ENCODE measurements at places on chromosomes 6 and 20.

DNA sequence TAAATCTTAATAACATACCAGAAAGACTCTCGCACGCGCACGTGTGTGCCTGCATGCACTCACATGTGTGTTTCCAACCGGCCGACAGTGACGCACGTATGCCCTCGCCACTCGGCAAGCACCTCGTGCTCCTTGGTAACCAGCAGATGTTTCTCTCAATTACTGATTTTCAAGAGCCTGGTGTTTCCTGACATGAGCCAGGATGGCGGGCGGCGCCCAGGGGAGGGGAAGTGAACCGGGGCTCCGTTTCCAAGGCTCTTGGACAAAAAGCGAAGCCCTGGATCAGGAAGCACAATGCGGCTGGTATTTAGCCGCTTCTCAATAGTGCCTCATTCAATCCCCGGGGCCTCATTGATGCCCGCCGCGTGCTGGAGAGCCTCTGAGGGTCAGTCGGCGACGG, 37.7 kb downstream of the PMEPA1 start:
- DNase-seq: no peak

GRCh38 chr6:157811476-157812173, 11.4 kb upstream of the SNX9 start:
- no peak for DNase-seq

GRCh38 chr20:4342609-4343008, 327.3 kb upstream of the RNF24 start:
- DNase-seq: no peak

GRCh38 chr20:3328501-3328900, 79.0 kb downstream of the DNAAF9 start:
- no peak for DNase-seq

GRCh38 chr6:137581019-137581707, 87.0 kb upstream of the OLIG3 start:
- DNase-seq: no peak

- DNase-seq: no peak
Observed at GRCh38 chr6:90035047-90035723, 140.9 kb downstream of the GJA10 start.

DNA sequence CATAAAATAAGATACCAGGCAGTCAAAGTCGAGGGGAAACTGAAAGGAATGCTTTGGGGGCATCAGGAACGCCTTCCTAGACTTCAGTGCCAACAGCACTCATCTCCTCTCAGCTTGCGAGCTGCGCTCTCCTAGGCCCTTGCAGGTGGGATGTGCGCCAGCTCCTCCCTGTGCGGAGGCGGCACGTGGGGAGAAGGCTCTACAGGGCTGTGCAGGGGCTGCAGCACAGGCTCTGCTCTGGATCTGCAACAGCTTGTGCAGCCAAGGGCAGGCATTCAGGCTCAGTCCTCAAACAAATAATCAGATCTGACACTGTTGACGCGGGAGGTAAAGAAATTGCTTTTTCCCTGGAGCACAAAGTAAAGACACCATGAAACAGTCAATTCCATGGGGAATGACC, 144.8 kb downstream of the TTLL2 start:
- DNase-seq: no peak

- DNase-seq: no peak
Observed at GRCh38 chr20:62575976-62576722, 66.2 kb upstream of the SLCO4A1 start.

- DNase-seq: no peak
Observed at GRCh38 chr6:133756078-133756695, 132.7 kb upstream of the TCF21 start.

- DNase-seq: no peak
Observed at GRCh38 chr6:98634569-98634968, 199.8 kb upstream of the POU3F2 start.

DNA sequence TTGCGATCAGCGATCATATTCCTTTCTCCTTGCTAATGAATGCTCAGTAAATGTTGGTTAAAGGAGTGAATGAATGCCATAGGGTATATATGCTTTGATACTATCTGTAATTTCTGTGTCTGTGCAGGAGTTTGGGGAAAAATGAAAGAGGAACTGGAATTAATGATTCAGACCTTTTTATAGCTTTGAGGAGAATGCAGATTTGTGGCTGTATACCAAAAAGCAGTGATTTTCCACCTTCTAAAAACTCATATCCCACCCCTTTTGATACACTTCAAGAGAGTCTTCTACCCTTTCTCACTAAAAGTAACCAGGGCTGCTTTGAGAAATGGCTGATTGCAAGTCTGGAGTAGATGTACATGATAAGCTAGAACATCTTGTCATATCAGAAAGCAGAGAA, 26.6 kb upstream of the SUMO4 start:
- DNase-seq: no peak

DNA sequence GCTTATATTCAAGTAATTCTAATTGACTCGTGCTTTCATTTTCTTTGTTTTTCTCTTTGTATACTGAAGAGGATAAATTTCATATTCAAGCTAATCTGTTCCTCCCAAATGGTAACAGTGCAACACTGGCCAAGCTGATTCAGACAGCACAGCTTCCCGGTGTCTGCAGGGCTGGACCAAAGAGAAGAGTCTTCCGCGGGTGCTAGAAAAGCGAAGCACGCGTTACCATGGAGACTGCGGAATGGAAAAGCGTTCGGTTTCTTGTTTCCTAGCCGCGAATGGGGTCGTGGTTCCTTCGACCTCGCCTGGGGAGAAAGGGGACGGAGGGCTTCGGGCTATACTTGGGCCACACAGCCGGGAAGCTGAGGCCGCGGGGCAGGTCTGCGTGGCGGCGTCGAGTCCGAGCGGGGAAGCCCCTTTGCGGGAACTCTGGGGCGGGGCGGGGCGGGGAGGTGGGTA, 6.2 kb upstream of the ZNF311 start:
- DNase-seq: peak; percentile 62

DNA sequence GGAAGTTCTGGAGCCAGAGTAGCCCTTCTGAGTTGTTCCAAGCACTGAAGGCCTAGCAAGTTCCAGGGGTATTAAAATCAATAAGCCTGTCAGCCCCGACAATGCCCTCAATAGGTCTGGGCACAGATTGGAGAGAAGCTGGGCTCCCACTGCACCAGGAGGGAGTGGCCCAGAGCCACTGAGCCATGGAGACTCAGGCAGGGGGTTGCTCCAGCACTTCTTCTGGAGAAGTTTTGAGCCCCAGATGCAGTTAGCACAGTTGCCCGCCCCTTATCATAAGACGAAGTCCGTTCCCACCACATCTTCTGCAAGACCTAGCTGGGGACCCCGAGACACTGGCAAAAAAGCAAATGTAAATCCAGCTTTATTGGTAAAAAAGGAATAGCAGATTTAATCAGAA, 13.0 kb downstream of the DEFB132 start:
- no peak for DNase-seq

DNA sequence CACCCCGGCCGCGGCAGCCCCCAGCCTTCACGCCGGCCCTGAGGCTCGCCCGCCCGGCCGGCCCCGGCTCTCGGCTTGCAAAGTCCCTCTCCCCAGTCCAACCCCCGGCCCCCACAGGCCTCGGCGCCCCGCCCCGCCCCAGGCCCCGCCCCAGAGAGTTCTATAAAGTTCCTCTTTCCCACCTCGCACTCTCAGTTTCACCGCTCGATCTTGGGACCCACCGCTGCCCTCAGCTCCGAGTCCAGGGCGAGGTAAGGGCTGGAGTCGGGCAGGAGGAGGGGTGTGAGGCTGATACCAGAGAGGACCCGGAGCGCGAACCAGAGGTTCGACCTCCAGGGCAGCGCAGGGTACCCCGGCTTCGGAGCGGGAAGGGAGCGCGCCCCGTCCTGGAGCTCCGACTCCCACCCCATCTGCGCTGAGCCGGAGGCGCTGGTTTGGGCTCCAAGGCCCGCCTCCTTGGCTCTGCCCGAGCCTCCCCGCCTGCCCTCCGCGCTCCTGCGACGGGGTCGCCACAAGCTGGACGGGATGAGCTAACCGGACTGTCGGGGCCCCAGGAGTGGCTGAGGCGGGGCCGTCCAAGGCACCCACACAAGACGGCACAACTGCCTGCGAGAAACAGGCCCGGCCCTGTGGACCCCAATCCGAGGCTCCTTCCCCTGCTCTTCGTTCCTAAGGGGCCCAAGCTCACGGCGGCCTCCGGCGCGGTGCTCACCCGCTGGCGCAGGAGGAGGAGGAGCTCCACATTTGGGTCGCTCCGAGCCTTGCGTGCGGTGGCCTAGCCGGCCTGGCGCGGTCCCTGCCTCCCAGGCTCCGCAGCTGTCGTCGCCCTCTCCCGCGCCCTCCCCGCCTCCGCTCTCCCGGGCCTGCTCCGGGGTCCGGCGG, at the start of gene IRF4:
TSS of gene IRF4 (plus strand) at position 194 of the 882 bp plus-strand sequence. CDS start 1,401 bp downstream, outside the sequence.
- DNase-seq: no peak

- DNase-seq: no peak
Observed at GRCh38 chr6:92114091-92114675, 1305.2 kb downstream of the EPHA7 start.

GRCh38 chr20:32181606-32182005, 25.9 kb downstream of the PLAGL2 start:
- DNase-seq: no peak

DNA sequence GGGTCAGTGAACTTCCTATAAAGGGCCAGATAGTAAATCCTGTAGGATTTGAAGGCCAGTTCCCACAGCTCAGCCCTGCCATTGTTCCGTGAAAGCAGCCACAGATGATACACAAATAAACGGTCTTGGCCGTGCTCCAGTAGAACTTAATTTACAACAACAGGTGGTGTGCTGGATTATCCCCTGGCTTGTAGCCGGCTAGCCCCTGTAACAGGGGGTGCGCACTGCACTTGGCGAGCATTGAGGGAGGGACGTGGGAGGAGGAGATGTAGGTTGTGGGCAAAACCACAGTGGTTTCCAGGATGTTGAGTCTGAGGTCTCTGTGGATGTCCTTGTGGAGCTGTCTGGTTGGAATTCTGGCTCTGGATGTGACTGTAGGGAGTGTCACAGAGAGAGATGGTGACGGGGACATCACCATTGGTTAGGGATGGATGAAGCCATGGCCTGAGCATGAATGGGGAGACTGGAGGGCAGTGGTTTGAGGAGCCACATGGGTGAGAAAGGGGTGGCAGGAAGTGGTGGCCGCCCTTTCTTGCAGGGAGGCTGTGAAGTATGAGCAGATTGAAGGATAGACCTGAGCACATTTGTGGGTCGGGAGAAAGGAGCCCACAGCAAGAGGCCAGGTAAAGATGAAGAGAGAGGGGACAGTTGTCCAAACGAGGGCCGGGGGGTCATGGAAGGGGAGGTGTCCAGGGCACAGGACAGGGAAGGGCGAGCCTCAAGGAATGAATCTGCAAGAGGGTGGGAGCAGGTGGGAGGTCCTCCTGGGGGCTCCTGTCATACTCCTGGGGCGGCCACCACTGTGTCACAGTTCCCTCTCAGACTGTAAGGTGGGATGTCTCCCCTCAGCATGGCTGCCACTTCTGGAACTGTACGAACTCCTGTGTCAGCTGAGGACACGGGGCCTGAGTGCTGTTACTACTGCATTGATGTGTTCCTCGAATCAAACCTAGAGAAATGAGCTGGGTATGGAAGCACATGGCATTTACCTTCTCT, 53.6 kb downstream of the CDH26 start:
- no peak for DNase-seq

DNA sequence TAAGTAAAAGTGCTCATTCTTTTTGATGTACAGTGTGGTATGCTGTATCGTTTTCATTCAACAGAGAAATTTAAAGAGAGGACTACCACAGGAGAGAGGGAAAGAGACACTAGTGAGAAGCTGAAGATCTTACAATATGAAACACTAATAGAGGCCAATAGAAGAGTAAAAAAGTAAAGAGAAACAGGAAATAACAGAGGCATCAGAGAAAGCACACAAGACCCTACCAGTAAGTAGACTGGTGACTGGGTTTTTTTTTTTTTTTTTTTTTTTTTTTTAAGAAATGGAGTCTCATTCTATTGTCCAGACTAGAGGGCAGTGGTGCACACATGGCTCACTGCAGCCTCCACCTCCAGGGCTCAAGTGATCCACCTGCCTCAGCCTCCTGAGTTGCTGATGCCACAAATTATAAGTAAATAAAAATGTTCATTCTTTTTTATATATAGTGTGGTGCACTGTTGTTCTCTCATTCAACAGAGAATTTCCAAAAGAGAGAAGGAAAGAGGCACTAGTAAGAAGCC, 18.8 kb downstream of the ELOVL4 start:
- no peak for DNase-seq

- DNase-seq: no peak
Observed at GRCh38 chr6:149264629-149265028, 52.9 kb upstream of the TAB2 start.

- no peak for DNase-seq
Observed at GRCh38 chr6:28776269-28777146, 147.3 kb downstream of the TRIM27 start.

GRCh38 chr6:20778459-20778858, 244.2 kb downstream of the CDKAL1 start:
- no peak for DNase-seq

- no peak for DNase-seq
Observed at GRCh38 chr20:33753763-33754162, 22.0 kb downstream of the ZNF341 start.

DNA sequence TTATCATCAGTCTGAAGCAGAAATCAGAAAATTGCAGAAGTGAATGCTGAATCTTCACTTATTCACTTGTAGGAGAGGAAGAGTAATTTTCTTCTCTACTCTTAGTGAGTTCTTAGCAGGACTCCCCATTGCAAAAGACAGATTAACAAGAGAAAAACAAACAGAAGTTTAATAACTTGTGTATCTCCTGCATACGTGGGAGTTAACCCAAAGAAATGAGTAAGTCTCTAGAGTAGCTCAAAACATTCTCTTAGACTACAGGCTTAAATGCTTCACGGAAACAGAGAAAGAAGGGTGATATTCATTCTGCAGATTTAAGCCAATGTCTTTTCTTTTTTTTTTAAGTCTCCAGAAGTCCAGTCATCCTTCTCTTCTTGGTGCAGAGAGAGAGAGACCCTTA, 97.9 kb upstream of the TMEM181 start:
- DNase-seq: no peak

GRCh38 chr20:6732001-6732447, 35.5 kb upstream of the BMP2 start:
- DNase-seq: no peak

- no peak for DNase-seq
Observed at GRCh38 chr6:150269130-150269856, 99.5 kb upstream of the IYD start.

DNA sequence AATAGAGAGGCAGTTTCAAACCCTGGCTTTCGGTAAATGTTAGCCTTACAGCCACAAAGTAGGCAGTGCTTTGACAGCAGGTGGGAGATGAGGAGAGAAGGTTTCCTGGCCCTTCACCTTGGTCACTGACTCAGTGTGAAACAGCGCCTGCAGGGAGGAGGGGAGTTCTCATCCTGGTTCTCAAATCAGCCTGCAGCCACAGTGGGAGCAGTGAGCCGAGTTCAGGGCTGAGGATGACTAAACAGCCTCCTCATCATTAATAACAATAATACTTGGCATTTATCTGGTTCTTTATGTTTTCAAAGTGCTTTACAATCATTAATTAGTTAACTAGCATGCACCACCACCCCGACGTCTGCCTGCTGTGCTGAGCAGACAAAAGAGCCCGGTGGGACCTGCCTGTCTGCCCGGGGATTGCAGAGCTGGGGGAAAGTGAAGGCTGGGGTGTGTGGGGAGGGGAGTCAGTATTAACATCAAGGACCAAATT, 59.6 kb downstream of the PRDM1 start:
- no peak for DNase-seq

All from CMK (cell line).